ENCODE measurements at places on chromosomes 13 and 19.

- H3K27ac ChIP-seq, result no peak overlapping the region
- no peaks in the 10 kb centered on the region for H3K4me1 ChIP-seq
- DNase-seq, result no peak
- H3K36me3 ChIP-seq, result no peaks in the 10 kb centered on the region
These were observed 2.3 kb downstream of the ADGRE3 start for GRCh38 chr19:14672188-14672872.

DNA sequence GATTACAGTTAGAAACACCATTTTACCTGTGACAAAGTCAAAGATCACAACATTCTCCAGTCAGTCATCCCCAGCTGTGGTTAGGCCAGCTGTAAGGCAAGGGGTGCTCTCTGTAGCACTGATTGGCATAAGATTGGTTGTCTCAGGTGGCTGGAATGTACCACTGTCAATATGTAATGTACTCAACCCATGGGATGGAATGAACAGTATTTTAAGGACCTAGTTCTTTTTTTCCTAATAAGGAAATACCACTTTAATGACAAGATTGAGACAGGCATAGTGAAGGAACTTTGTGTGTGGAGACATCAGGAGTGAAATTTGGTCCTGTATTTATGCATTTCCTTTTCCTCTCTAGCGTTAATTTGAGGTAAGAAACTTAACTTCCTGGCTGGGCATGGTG lies 310.7 kb downstream of the ITGBL1 start:
- DNase-seq, result no peak
- H3K36me3 ChIP-seq, result no peaks in the 10 kb centered on the region
- no peak overlapping the region for H3K27ac ChIP-seq

- H3K27ac ChIP-seq, result no peak overlapping the region
- H3K4me1 ChIP-seq, result no peaks in the 10 kb centered on the region
- H3K4me3 ChIP-seq, result no peak overlapping the region
These were observed 230.0 kb downstream of the DCT start for GRCh38 chr13:94249512-94249911.

- peaks cover 48% of the 10 kb centered on the region for H3K27me3 ChIP-seq
- H3K4me1 ChIP-seq, result no peaks in the 10 kb centered on the region
- H3K36me3 ChIP-seq, result no peaks in the 10 kb centered on the region
- H3K4me3 ChIP-seq, result peak overlapping the region; percentile 34
These were observed 65.4 kb downstream of the GNG7 start for GRCh38 chr19:2636897-2637683.

DNA sequence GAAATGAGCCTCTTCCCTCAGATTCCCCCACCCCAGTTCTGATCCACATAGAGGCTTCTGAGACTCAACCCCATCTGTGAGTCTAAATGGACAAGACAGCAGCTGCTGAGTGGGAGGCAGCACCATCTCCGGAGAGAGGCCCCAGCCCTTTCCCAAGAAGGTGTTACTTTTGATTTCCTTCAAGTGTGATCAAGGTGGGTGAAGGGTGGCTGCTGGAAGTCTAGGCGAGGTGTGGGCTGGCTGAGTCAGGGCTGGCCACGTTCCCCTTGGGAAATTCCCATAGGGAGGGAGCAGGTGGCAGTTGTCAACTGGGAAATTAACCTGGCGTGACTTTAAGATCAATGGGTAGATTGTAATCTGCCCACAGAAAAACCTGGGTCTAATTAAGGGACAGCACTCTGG lies 148.0 kb downstream of the FOXO1 start:
- peaks cover 12% of the 10 kb centered on the region for H3K4me1 ChIP-seq
- peak; percentile 48 for DNase-seq
- no peaks in the 10 kb centered on the region for H3K36me3 ChIP-seq
- no peak overlapping the region for H3K4me3 ChIP-seq
- no peaks in the 10 kb centered on the region for H3K27me3 ChIP-seq

DNA sequence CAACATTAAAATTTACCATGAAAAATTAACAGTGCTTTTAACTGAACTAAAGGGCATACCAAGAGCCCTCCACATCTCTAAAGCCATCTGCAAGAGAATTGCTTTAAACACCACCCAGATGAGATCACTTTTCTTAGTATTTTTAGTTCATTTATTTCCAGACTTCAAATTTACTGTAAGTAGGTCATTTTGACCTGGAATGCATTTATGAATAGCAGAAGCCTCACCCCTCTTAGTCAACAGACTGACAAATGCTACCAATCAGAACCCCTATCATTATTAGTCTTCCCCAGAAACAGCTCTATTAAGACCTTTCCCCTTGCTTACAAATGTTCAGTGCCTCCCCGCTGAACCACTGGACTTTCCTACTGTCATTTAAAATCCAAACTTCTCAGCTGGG lies 27.3 kb downstream of the RUBCNL start:
- no peak for DNase-seq
- no peak overlapping the region for H3K27ac ChIP-seq
- H3K4me1 ChIP-seq, result peaks cover 3% of the 10 kb centered on the region
- H3K27me3 ChIP-seq, result no peaks in the 10 kb centered on the region

DNA sequence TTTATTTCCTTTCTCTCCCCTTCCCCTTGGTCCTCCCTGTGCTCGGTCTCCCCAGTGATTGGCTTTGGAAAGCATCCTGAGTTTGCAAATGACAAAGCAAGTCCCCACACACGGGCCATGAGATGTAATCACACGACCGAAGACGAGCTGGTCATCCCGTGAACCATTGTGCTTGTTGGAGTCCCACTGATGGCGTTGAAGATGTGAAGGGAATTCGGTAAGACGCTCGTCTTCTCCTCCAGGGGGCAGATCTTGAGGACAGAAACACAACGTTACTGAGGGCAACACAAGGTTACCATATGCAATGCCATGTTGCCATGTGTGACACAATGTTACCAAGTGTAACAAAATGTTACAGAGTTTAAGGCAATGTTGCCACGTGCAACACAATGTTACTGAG lies 42.0 kb upstream of the SLC15A1 start:
- no peaks in the 10 kb centered on the region for H3K27me3 ChIP-seq
- H3K4me1 ChIP-seq, result no peaks in the 10 kb centered on the region
- DNase-seq, result no peak
- no peaks in the 10 kb centered on the region for H3K36me3 ChIP-seq
- no peak overlapping the region for H3K27ac ChIP-seq

GRCh38 chr13:113075711-113076110 lies 29.9 kb upstream of the F7 start:
- DNase-seq, result no peak
- no peak overlapping the region for H3K4me3 ChIP-seq
- no peak overlapping the region for H3K27ac ChIP-seq

GRCh38 chr13:113589961-113590339 lies 5.4 kb downstream of the TFDP1 start:
- H3K4me3 ChIP-seq, result no peak overlapping the region
- no peaks in the 10 kb centered on the region for H3K27me3 ChIP-seq
- H3K4me1 ChIP-seq, result no peaks in the 10 kb centered on the region
- H3K27ac ChIP-seq, result no peak overlapping the region

- no peak overlapping the region for H3K27ac ChIP-seq
- H3K4me3 ChIP-seq, result no peak overlapping the region
- H3K27me3 ChIP-seq, result no peaks in the 10 kb centered on the region
- H3K36me3 ChIP-seq, result no peaks in the 10 kb centered on the region
- DNase-seq, result no peak
- H3K4me1 ChIP-seq, result no peaks in the 10 kb centered on the region
These were observed 541.8 kb upstream of the SLC10A2 start for GRCh38 chr13:103607995-103608394.

DNA sequence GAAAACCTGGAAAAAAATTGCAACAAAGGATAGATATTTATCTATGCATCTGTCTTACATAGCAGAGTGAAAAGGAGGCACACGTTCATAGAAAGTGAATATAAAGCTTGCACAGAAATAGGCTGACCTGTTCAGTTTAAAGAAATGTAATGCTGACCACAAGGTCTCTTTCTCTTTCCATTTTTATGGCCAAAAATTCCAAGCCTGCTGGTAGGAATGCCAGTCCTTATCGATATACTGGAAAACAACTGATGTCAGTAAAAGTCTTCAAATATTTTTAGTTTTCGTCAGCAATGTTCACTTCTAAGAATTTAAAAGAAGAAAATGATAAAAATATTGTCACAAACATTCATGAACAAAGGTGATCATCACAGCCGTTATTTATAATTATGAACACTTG lies 59.0 kb upstream of the MCF2L start:
- no peak overlapping the region for H3K27ac ChIP-seq
- no peak overlapping the region for H3K4me3 ChIP-seq
- DNase-seq, result no peak
- no peaks in the 10 kb centered on the region for H3K27me3 ChIP-seq
- H3K4me1 ChIP-seq, result no peaks in the 10 kb centered on the region
- H3K36me3 ChIP-seq, result no peaks in the 10 kb centered on the region

GRCh38 chr13:51258612-51259548 lies 36.7 kb downstream of the FAM124A start:
- DNase-seq, result no peak
- H3K4me3 ChIP-seq, result no peak overlapping the region
- no peaks in the 10 kb centered on the region for H3K27me3 ChIP-seq
- H3K4me1 ChIP-seq, result no peaks in the 10 kb centered on the region
- no peak overlapping the region for H3K27ac ChIP-seq

GRCh38 chr19:55306712-55307111 lies 18.4 kb downstream of the TMEM150B start:
- peaks cover 4% of the 10 kb centered on the region for H3K36me3 ChIP-seq
- no peak for DNase-seq
- no peak overlapping the region for H3K27ac ChIP-seq

DNA sequence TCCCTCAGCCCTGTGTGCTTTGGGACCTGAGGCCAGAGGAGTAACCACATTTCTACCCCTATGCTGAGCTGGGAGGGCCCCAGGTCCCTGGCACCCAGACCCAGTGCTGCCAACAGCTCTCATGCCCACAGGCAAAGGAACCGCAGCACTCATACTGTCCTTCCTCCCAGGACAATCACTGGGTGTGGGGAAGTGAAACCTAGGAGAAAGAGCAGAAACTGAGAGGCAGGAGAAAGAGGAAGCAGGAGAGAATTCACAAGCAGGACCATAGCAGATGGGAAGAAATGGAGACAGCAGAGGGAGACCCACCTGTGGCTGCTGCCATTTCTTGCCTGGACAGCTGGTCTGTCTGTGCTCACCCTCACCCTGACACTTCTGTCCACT lies 18.9 kb downstream of the CCDC97 start:
- no peak overlapping the region for H3K27ac ChIP-seq
- H3K27me3 ChIP-seq, result no peaks in the 10 kb centered on the region
- peaks cover 36% of the 10 kb centered on the region for H3K4me1 ChIP-seq
- H3K36me3 ChIP-seq, result peaks cover 62% of the 10 kb centered on the region
